ENCODE measurements at places on chromosomes 6 and 20.

- no peak for DNase-seq
Measured at GRCh38 chr20:39029364-39029763, 67.2 kb downstream of the DHX35 start.

GRCh38 chr6:136992113-136992512 is 52.7 kb downstream of the IL20RA start:
- DNase-seq = no peak

DNA sequence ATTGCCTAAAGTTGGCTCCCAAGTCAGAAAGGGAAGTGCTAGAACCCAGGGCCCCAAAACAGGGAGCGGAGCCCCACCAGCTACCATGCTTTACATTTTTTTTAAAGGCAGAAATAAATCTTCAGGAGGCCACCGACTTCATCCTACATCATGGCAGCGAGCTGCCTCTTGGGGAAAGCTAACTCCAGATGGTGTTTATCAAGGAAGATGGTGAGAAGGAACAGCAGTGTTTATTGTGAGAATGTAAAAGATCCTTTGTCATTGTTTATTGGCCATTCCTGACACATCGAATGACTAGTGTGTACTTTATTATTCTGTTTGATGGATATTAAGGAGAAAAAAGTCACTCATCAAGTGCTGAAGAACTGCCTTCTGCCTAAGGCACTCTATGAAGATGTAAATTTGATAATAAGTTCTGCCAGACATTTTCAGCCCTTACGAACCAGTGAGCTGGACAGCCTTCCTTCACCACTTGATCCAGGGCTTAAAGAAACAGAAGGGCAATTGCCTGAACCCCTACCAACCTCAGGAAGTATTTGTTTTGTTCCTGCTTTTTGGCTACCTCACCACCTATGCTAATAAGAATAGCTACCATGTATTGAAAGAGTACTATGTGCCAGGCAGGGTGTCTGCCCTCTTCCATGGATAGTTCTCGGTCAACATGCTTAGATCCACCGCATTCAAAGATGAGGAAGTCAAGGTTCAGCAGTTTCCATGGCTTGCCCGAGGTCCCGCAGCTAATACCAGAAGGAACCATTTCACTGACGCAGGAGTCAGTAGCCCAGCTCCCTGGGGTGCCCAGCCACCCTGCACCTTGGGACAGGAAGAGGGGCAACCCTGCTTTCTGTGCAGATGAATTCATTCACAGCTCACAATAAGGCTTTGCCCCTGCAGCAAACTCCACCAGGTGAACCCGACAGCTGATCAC is 194.7 kb upstream of the RREB1 start:
- no peak for DNase-seq

DNA sequence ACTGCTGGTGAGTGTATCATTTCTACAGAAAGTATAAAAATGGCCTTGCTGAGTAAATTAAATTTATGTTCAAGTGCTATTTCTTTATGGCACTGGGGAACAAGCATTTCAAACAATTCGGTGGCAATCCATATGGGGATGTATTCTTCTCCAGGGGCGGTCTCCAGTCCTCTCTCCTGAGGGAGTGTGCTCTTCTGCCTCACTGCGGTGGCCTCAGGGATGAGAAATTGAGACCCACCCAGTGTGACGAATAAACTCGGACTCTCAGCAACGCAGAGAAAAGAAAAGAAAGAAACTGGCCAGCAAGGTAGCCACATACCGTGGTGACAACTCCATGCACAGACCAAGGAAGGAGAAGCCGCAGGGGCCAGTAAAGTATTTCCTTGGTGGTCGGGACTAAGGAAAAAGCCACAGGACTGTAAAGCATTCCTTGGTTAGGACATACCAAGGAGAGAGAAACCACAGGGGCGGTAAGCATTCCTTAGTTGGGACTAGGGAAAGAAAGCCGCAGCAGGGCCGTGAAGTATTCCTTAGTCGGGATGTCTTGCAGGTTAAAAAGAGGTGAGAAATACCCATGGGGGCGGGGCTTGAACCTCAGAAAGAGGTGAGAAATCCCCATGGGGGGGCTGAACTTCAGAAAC is 13.6 kb upstream of the GOPC start:
- no peak for DNase-seq

DNA sequence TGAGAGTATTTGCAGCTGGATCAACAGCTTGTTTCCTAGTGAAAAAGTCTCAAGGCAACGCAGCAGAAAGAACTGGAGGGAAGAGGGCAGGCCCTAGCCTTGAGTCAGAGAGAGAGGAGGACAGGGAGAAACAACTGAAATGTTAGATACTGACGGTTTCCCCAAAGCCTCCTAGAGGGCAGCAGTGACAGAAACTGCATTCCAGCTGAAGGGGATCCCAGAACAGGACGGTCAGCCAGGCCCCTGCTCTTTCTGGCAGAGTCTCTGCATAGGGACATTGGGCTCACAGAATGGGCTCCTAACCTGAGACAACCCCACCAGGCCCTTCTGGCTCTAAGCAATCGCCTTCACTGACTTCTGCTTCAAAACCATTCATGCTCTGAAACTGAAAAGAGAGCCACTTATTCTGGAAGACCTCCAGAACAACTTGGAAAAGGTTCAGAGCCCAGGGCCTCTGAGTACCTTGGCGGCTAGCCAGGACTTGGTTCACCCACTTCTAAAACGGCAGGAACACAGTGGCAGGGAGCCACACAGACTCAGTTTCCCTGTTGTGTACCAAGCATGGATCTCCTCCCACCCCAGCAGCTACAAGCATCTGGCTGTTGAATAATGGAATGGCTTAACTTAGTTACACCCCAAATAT is 72.9 kb downstream of the PSMB1 start:
- DNase-seq = no peak

GRCh38 chr20:48732081-48732829 is 95.5 kb downstream of the PREX1 start:
- DNase-seq = no peak
